ENCODE measurements at places on chromosomes 11 and 22.

GRCh38 chr11:70080763-70081162 is 2.6 kb downstream of the ANO1 start:
- DNase-seq, result no peak

GRCh38 chr11:48107188-48107704 is 109.4 kb upstream of the OR4B1 start:
- no peak for DNase-seq

- no peak for DNase-seq
These were observed 101.3 kb downstream of the TBC1D22A start for GRCh38 chr22:46863794-46864193.

DNA sequence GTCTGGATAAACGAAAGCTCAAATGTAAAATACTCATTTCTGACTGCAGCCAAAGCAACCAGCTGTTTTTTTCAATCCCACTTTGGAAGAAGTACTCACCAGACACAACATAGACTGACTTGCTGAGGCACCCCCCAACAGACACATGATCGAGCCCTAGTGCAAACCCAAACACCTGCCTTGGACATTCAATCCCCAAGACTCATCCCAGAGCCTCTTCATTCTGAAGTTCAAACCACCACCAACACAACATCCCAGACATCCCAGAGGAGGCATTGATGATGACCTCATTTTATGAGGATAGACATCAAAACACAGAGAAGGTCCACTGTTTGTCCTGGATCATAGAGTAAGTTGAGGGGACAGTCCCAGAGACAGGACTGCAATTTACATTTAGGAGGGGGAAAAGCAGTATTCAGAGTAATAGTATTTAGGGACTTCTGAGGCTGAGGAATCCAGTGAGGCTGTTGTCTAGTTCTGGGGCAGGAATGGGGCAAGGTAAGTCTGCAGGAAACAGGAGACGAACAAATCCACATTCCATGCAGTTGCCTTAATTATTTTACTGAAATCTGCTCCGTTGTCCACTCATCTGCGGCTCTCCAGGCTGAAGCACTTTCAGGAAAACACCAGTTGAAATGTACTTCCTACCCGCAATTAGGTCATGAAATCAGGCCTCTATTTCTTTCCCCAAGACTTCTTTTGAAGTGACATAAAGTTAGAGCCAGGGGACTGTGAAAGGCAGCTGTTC is 54.8 kb downstream of the CLPB start:
- no peak for DNase-seq

DNA sequence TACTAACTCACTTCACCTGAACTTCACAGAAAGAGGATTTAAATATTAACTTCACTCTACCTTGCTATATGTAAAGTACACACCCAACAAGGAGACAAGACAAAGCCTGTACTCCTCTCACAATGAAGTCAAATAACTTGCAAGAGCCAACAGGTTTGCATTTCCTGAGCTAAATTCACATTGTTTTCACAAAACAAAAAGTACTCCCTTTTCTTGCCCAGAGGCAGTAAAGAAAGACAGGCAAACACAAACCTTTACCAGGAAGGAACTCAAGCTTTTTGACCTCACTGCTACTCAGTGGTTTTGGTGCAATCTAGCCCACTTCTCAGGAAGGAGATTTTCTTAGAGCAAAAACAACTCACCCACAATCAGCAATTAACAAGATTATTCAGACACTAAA is 15.7 kb downstream of the USP28 start:
- DNase-seq, result no peak

DNA sequence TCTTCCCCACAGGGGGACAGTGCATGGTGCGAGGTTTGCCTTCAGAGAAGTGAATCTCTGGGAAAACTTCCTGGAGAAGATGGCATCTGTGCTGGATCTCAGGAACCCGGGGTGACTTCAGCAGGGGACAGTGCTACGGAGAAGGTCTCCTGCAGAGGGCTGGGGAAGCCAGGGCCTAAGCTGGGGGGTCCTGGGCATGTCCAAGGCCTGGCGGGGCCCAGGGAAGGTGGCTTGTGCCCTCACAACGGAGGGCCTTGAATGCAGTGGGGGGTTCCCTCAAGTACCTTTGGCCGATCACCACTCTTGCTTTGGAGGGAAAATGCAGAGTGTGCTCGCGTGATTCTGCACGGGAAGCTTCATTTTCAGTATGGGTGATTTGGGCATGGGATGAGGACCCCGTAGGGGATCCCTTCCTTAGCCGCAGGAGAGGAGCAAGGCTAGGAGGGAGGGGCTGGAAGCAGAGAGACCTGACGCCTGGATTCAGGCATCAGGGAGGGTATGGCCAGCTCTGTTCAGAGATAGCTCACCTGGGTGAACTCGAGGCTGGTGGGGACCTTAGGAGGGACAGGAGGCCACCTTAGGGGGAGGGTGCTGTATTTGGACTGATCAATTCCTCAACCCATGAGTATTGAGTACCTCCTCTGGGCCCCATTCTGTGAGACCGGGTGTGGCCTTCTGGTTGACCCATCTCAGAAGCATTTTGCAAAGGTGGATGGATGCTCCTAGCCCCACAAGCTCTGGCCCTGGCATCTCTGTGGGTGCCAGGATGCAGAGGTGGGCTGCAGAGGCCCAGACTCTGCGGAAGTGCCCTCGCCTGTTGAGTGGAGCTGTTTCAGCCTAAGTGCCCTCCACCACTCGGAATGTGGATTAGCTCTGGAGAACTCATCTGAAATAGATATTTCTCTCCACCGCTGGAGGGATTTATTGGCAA is 529.4 kb downstream of the TBC1D22A start:
- DNase-seq, result no peak
